Aorta (tissue), 5 donors: ENCODE measurements at places on chromosomes 5 and 9. TPM values are rescaled to one million over a fixed set of nuclear protein-coding genes. Genes with fewer than 3 reads are reported as not detected.

DNA sequence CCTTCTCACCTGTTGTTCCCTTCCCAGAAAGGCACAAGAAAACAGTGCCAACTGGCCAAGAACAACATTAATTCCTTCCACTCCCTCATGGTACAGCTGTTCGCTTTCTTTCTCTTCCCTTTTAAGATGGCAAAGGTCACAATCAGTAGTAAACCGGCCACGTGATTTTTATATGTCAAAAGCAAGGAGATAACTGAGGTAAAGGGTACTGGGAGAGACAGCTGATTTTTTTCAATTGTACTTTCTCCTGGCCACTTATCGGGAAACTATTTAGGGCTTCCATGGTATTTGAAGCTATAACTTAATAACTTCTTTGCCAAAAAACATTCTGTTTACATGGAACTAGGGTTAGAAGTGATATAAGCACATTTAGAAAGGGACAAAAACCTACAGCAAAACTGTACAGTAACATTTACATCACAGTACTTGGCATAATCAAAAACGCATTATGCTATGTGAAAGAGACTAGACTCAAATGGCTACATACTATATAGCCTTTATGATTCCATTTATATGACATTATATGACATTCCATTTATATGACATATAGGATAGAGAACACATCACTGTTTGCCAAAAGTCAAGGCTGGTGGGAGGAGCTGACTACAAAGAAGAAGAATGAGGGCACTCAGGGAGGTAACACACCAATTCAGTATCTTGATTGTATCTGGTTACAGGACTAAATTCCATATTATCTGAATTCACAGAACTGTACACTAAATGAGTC lies 24.8 kb downstream of the PLPP1 start:
- DNase-seq, result no peak

GRCh38 chr9:91334053-91334452 lies 27.7 kb downstream of the AUH start:
- no peak for DNase-seq

DNA sequence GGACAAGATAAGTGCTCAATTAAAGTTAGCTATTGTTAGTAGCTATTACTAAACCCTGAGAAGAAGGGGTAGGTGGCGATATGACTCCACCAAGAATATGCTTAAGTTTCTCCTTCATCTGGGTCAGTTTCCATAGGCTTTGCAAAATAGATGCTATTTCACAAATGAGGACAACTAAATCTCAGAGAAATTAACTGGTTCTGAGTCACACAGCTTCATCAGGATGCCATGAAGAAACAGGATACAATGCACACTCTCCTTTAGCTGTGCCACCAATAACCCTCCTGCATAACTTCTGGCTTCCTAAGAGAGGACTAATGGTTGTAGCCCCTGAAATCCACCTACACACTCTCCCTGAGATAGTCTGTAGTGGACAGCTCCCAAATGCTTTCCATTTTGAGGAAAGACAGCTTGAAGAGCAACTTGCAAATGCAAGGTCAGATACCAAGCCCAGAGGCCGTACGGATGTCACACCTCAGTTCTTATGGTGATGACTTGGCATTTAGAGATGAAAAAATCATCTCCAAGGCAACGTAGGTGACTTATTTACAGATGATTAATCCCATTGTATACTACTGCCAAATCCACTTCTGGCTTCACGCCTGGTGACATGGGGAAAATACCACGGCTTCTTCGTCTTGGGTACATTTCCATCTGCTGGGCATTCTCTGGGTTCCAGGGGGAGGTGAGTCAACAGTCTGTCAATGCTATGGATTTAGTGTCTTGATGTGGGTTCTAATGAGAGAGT lies 251.4 kb upstream of the IL12B start:
- no peak for DNase-seq

- DNase-seq, result no peak
Measured at GRCh38 chr5:76684756-76685519, 31.0 kb upstream of the F2R start.

GRCh38 chr9:21813575-21814473 lies 11.4 kb downstream of the MTAP start:
- no peak for DNase-seq

GRCh38 chr9:137359850-137360249 lies 57.8 kb upstream of the NRARP start:
- DNase-seq, result no peak

DNA sequence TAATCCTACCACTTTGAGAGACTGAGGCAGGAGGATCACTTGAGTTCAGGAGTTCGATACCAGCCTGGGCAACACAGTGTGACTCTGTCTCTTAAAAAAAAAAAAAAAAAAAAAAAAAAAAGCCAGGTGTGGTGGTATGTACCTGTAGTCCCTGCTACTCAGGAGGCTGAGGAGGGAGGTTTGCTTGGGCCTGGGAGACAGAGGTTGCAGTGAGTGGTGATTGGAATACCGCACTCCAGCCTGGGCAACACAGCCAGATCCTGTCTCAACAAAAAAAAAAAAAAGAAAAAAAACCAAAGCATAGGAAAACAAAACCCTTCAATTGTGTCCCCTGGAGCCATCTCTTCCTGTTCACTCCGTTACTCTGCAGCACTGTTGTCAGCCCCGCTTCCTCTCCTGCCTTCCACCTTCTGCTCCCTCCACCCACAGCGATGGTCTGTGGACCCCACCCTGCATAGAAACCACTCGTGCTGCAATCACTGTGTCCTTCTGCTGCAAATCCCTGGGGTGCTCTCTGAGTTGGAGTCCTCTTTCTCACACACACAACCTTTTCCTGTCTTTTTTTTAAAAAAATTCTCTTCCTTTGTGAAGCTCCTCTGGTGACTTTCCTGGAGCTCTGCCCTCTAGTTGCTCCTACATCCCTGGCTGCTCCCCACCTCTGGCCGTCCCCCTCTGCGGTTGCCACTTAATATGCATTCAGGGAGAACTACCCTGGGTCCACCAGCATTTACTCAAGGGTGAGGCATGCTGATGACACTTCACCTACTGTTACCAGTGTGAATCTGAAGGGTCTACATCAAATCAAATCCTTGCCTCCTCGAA lies 22.2 kb downstream of the CCT5 start:
- DNase-seq, result no peak

- no peak for DNase-seq
Measured at GRCh38 chr9:114669961-114670360, 12.0 kb downstream of the TEX48 start.

- peak; percentile 86 for DNase-seq
Measured at GRCh38 chr9:110874963-110875674, 163.2 kb downstream of the LPAR1 start.

- DNase-seq, result no peak
Measured at GRCh38 chr5:355379-355935, 33.9 kb downstream of the AHRR start.

DNA sequence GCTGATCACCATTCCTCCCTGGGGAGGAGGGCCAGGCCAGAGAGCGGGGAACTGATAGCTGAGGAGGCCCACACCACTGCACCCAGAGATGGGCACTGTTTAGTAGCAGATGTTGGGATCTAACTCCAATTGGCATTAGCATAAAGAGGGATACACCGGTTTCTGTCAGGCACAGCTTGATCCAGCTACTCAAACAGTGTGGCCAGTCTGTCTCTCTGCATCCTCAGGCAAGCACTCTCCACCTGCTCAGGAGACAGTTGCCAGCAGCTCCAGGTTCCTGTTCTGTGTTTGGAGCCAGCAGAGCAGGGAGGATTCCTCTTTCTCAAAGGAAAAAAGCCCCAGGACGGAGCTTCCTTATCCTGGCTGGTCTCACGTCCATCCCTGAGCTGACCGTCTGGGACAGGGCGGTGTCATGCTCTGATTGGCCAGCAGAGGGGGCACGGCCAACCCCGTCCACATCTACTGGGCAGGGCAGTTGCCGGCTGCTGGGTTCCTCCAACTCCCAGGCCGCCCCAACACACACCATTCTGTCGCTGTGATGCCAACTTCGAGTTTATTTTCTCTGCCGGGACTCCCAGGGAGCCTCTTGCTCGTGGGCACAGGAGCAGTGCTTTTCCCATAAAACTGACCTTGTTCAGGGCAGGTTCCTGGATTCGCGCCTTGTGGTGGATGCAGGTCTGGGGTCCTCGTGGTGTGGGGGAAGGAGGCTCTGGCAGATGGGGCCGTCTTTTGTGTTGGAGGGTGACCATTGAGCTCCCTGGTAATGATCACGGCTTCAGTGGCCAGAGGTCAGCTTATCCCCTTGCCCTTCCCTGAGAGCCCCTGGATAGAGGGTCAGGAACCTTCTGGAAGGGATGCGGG lies 47.9 kb downstream of the COL5A1 start:
- DNase-seq, result peak; percentile 85

GRCh38 chr5:178249191-178249989 lies 16.8 kb upstream of the PHYKPL start:
- DNase-seq, result no peak

- no peak for DNase-seq
Measured at GRCh38 chr5:164573397-164573796, 1068.0 kb downstream of the MAT2B start.

DNA sequence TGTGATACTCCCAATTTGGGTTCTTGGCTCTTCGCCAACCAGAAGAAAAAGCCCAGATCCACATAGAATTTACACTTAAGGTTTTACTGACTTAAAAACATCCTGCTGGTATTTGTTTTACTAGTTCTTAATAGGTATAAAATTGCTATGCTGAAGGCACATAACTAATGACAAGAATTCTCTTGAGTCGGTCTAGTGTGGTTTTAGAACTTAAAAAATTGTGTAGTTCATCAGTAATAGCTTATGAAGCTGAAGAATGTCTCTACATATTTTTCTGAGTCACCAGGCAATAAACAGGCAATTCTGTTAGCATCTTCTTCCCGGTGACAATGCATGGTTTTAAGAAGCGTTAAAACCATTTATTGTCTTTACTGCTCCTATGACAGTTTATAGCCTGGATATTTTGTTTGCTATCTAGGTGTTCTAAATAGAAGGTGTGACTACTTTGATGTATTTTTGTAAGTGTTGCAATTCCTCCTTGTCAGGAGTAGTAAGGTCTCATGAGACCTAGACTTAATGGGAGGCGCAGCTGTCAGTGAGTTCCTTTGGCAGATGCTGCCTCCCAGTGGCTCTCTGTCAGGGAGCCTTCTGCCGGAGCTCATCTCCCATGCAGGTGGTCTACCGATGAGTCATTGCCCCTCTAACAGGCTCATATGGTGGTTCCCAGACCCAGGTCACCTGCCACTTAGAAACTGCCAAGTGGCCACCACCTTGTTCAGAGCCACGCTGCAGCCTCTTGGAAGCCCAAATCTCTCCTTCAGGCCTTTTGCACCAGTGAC lies 173.8 kb downstream of the MAST4 start:
- no peak for DNase-seq

GRCh38 chr5:33231935-33232334 lies 208.8 kb upstream of the TARS1 start:
- DNase-seq, result no peak

OGN gene
- 803 TPM for polyA plus RNA-seq

CARD6 gene
- 4.6 TPM for polyA plus RNA-seq

CENPP gene
- 4.7 TPM for polyA plus RNA-seq

NSUN2 gene
- 15.0 TPM for polyA plus RNA-seq

PCDHGA2 gene
- 4.2 TPM for polyA plus RNA-seq
